ENCODE measurements at places on chromosomes 4 and X. TPM values are rescaled to one million over a fixed set of nuclear protein-coding genes. Genes with fewer than 3 reads are reported as not detected.

Gene GRK4
- 6.7 TPM for total RNA-seq

Gene HSD17B13
- total RNA-seq, result 0.12 TPM

Gene CXCL13
- 0.58 TPM for total RNA-seq

Gene RAB33A
- total RNA-seq, result 1.3 TPM

Gene NAT8L
- 5.4 TPM for total RNA-seq

Gene VCX2
- total RNA-seq, result not detected

Gene PRICKLE3
- total RNA-seq, result 8.0 TPM

Gene ARR3
- total RNA-seq, result not detected

Gene TGIF2LX
- not detected for total RNA-seq

Gene TRMT10A
- total RNA-seq, result 6.8 TPM

Gene TLR8
- total RNA-seq, result 1.8 TPM

Gene PLXNB3
- 2.5 TPM for total RNA-seq

Gene SHROOM4
- total RNA-seq, result 21.8 TPM

Gene CT45A3
- total RNA-seq, result 0.18 TPM

Gene PF4V1
- not detected for total RNA-seq

Gene GIMD1
- not detected for total RNA-seq

Gene SPACA5
- total RNA-seq, result not detected

Gene BCAP31
- 94.9 TPM for total RNA-seq

Gene ITIH6
- total RNA-seq, result not detected

Gene XK
- total RNA-seq, result 7.8 TPM

Gene SLIT2
- 33.7 TPM for total RNA-seq

Gene GAGE12E
- not detected for total RNA-seq

Gene VCX3B
- total RNA-seq, result not detected

Gene TMSB15C
- total RNA-seq, result 7.9 TPM

Gene FGF13
- 27.5 TPM for total RNA-seq
